T-helper 1 cell (primary cell): ENCODE measurements at places on chromosomes 3 and 15.
A peak's percentile ranks its signal among the peaks of the same experiment; 100 is the strongest.

DNA sequence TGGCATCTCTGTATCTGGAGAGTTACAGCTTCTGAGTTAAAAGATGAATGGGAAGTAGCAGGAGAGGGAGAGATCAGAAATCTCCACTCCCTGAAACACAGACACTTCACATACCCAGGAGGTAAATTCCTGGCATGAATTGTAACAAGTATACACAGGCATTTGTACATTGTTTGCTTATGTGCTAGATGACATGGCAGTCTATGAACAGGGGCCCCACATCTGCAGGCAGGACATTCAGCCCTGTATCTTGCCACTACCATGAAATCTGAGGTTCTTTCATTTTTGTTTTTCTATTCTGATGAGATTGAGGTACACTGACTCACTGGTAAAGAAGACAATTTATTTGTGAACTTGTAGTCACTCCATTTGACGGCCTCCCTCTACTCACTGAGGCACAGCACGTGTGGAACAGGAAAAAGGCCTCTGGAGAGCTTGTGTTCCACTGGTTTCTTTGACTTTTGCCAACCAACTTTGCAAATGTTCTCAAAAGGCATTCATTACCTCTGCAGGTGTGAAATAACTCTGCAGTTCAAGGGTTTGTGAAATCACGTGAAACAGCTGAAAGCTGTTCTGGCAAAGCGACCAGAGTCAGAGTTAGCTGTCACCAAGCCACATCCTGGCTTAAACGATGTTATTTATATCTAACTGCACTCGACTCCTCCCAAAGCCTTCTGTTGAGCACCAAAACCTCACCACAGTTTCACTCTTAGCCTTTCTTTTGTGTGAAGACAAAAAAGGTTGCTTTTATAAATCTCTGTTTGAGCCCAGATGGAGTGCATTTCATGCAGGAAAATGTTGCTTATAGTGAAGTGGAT is 401.3 kb upstream of the CFAP20DC start:
- peak; percentile 43 for DNase-seq

DNA sequence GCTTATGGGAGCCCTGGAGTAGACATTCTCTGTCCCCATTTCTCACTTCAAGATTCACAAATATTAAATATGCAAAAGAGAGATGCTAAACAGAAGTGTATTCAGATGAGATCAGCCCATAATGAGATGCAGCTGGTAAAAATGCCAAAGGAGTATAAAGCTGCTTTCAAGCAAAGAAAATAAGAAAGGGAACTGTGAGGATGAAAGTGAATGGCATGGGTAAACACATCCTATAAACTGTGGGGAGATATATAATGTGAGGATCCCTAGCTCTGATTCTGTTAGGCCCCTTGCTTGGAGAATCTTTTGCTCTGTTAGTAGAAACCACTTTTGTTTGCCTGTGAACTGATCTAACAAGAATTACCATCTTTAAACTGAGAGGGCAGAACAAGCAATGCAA is 396.6 kb downstream of the SOX2 start:
- DNase-seq, result no peak

DNA sequence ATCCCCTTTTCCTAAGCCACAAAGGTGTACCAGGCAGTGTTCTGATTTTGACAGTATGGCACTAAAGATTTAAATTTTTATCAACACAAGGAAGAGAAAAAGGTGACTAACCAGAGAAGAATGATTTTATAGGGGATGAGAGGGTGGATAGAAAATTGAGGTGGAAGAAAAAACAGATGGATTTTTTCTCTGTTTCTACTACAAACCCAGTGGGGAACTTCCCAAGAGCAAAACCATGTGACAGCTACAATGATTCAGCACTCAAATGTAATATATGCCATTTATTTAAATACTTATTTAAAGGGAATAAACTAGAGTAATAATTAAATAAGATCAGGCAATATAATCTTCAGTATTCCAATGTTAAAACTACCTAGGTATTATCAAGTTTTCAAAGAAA is 11.1 kb downstream of the DCUN1D1 start:
- no peak for DNase-seq

DNA sequence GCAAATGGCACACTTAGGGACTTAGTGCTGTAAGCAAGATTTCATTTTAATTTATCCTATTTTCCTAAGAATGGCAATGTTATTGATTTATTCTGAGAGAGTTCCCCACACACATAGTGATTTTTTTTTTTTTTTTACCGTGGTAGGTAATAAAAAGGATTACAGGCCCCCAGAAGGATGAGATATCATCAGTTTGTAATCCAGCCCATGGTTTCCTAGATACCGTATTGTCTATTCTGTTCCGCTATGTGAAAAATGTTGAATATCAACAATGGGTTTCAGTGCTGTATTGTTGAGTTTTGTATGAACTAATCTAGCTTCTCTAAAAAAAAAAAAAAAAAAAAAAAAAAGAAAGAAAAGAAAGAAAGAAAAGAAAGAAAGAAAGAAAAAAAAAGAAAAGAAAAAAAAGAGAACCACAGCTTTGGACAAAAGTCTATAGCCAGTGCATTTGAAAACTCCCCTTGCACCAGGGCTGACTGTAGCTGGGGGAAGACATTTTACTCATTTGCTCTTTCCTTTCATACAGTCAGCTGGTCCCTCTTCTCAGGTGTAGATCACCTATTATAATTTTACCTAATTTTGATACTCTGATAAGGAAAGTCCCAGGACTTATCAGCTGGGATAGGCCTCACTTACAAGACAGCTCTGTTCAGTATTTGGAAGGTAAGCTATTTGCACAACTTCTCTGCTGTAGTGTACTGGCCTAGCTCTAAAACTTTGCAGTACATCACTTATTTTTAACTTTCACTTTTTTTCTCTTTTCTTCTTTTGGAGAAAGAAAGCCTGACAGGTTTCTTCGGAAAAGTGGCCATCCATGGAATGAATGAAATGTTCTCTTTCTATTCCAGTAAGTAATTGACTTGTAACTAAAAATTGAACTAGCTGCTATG is 101.4 kb upstream of the SOX2 start:
- DNase-seq, result no peak

- DNase-seq, result no peak
Observed at GRCh38 chr3:69647081-69647480, 92.2 kb upstream of the MITF start.

- DNase-seq, result no peak
Observed at GRCh38 chr3:169082634-169083033, 580.9 kb downstream of the MECOM start.

- DNase-seq, result no peak
Observed at GRCh38 chr15:75864213-75865059, 21.2 kb downstream of the UBE2Q2 start.

DNA sequence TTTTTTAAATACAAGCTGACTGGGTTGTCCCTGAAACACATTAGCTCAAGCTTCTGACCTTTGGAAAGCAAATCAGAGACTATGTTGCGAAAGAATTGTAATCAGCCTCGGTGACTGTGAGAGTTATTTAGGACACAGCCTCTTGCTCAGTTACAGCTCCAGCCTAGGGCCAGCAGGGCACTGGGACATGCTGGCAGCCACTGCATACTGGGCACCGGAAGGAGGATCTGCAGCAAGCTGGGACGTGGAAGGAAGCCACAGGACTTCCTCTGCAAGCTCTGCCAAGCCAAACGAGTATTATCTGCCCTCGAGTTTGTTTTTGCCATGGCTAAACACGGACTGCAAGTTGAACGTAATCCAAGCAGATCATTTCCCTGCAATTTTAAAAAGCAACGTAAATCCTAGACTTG is 24.4 kb upstream of the COPG1 start:
- no peak for DNase-seq

GRCh38 chr3:124117486-124117885 is 125.6 kb upstream of the ROPN1 start:
- DNase-seq, result no peak

GRCh38 chr15:93658026-93658816 is 569.2 kb upstream of the RGMA start:
- no peak for DNase-seq

DNA sequence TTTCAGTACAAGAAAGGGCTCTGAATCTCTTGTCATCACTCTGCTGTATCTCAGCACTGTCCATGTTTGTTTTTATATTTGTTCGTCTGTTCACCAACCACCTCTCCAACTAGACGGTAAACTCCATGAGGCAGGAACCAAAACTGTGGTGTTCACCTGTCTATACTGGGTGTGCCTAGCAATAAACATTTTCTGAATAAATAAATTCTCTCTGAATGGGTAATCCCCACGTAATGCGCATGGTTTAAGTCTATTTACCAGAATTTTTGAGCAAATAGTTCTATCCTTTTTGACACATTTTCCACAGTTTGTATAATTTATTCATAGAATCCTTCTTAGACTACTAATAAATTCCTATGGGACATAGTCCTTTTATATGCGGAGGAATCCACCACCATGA is 400.6 kb upstream of the CFAP20DC start:
- no peak for DNase-seq

DNA sequence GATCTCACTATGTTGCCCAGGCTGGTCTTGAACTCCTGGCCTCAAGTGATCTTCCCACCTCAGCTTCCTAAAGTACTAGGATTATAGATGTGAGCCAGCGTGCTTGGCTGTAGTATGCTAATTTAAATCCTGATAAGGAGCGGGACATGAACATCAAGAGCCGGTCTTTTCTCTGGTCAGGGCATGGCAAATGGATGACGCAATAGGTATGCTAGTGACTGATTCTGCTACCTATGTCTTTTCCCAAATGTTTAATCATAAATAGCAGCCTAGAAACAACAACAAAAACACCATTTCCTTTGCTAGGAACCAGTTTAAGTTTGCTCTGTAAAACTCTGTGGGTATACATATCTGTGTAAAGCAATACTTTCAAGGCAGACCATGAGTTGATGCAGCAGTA is 64.7 kb downstream of the STARD9 start:
- DNase-seq, result no peak

DNA sequence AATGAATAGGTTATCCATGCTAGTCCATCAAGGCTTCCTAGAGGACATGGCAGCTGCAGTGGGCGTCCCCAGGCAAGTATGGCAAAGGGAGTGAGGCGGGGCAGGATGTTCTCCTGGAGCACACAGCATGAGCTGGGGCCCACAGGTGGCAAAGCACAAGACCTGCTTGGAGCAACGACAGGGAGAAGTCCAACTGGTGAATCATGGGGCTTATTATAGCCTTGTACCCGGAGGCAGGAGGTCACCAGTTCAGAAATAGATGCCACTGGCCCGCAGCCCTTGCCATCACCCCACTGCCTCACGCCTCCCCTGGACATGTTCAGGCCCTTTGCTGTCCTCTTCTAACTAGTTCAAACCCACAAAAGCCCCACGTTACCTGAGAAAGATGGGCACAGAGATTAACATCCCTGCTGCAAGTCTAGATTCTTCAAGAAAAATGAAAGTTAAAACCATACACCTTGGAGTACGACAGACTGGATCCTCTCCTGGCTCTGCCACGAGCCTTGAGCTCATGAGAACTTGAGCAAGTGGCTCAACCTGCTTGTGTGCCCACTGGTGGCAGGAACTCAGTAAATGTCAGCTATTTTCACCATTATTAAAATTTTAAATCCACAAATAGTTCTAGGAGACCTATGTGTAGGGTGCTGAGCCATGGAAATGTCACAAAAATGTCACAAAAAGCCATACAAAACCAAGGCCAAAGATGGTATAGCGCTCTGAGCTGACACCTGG is 1.8 kb upstream of the SRGAP3 start:
- no peak for DNase-seq

GRCh38 chr15:61158504-61159407 is 70.3 kb downstream of the RORA start:
- no peak for DNase-seq

- DNase-seq, result no peak
Observed at GRCh38 chr15:78988361-78988911, 43.6 kb upstream of the CTSH start.

- DNase-seq, result no peak
Observed at GRCh38 chr15:82536409-82537350, 3.6 kb downstream of the RPS17 start.

DNA sequence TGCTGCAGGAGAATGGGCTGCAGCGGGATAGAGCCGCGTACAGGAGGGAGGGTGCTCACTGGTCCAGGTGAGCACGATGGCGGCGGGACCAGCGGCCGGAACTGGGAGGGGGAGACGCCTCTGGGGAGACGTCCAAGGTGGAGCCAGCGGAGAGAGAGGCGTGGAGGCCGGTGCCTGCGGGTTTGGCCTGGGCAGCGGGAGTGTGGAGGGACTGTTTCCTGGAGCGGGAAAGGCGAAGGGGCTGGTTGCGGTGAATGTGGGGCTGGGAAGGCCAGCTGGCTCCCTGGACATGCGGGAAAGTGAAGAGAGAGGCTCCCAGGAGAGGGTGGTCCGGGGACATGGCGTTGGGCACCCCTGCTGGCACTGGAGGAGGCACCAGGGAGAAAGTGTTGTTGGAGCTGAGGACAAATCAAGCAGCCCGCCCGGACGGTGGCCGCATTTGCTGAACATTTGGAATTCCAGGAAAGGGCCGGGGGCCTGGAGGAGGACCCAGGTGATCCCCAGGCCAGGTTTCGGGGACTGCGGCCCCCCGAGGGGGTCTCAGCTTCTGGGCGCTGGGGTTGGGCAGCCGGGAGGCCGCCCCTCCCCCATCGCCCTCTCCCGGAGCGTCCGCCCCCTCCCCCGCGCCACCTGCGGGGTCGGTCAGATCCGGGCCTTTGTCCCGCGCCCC is 34.3 kb downstream of the DNAJB8 start:
- no peak for DNase-seq

DNA sequence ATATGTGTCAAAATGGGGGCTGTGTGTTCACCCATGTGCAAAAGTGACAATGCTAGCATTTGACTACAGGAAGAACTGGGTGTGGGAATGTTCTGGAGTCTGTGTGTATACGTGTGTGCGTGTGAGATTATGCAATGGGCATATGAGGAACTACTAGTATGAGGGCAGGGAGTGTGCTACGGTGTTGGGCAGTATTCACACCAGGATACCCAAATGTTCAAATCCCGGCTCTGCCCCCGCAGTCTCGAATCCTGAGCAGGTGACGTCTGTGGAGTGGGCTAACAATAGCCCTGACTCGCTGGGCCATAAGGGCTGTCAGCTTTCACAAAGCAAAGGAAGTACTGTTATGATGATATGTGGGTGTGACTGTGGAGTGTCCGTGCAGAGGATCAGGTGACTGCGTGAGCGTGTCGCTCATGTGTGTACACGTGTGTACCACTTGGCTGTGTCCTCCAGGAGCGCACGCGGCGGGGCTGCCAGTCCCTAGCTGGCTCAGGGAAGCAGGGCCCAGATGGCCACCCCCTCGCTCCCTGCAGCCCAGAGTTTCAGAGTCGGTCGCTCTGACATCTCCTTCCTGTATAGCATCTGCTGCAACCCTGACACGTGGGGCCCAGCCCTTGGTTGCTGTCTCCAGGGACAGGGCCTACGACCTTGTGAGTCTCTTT is 27.2 kb downstream of the IQSEC1 start:
- no peak for DNase-seq
